ENCODE measurements at places on chromosomes 12 and 14.

GRCh38 chr12:50720501-50720900 lies 43.4 kb upstream of the ATF1 start:
- no peak for DNase-seq

GRCh38 chr12:125017801-125018200 lies 24.4 kb downstream of the BRI3BP start:
- DNase-seq: no peak

GRCh38 chr12:28460420-28461130 lies 270.3 kb downstream of the CCDC91 start:
- no peak for DNase-seq

DNA sequence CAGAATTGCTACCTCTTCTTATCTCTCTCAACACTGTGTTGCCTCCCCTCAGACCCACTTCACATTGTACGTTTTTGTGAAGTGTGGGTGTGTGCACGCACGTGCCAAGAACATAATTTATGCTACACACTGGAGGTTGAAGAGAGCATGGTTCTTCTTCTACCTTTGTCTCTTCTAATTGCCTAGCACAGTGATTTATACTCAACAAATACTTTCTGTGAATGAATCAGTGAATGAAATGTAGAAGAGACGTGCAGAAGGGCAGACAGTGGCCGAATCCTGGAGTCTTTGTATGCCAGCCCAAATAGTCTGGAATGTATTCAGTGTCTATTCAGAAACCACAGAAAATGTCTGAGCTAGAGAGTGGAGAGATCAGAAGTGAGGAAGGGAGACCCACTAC lies 4.6 kb upstream of the SAMD4A start:
- no peak for DNase-seq

DNA sequence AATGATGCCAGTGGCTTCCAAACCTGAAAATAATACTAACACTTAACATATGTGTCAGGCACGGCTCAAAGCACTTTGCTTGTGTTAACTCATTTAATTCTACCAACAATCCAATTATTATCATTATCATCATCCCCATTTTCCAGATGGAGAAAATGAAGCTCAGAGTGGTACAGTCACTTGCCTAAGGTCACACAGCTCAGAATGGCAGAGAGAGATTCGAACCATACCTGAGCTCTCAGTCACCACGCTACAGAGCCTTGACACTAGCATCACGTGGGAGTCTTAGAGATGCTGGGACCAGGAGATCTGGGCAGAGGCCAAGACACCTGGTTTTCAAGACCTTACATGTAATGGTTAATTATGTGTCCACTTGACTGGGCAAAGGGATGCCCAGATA lies 34.2 kb downstream of the DHX37 start:
- DNase-seq: no peak

DNA sequence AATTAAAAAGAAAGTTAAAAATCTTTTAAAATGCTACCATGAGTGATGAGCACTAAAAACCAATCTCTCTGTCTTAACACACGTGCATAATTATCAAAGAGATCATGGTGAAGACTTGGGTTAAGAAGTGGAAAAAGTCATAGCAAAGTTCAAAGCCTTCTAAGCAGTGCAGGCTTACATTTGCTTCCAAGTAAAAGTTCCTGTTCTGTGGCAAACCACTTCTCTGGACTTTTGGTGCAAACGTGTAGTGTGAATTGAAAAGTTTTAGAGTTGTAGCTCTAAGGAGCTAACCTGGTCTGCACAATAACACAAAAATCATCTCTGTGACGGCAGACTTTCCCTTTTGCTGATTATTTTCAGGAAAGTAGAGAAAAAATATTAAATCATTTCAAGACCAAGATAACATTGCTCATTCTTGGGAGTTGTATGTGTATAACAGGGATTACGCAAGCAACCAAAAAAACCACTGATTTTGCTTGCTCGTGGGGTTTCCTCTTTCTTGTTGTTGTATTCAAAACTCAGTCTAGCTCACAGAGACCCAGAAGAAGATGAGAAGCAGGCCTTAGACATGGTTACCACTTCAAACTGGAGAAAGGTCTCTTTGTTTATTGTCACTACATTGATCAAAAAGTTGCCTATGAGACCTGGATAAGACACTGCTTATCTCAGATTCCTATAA lies 2.3 kb upstream of the GLIPR1 start:
- DNase-seq: peak; percentile 48

- DNase-seq: no peak
These were observed 42.6 kb downstream of the ZFYVE21 start for GRCh38 chr14:103758059-103758776.

- no peak for DNase-seq
These were observed 158.8 kb downstream of the RPAP3 start for GRCh38 chr12:47547077-47547476.

DNA sequence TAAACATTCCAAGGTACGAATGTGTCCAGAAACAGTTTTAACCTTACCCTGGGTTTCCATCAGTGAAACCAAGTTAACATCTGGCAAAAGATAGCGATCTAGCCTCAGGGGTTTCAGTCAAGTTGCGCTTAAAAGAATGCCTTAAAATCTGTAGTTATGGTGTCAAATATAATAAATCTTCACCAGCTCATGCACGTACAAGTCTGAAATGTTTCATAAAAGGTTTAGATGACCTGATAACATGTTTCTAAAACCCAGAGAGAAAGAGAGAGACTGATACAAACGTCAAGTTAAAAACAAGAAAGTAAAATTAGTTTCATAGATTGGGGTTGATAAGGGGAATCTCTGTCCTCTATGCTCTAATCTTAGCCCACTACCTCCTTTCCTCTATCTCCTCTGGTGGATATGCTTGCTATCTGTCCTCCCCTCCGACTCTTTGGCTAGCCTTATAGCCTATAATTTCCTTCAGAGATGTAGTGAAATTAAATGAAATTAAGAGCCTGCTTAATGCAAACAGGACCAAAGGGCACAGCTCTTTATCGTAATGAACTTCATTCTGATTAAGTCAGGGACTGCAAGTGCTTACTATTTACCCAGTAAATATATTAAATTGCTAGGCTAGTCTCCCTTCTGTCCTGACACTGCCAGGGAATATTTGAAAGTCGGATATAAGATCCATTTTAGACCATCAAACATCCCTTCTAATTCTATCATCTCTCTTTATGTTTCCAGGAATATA lies 18.4 kb upstream of the FOS start:
- no peak for DNase-seq

DNA sequence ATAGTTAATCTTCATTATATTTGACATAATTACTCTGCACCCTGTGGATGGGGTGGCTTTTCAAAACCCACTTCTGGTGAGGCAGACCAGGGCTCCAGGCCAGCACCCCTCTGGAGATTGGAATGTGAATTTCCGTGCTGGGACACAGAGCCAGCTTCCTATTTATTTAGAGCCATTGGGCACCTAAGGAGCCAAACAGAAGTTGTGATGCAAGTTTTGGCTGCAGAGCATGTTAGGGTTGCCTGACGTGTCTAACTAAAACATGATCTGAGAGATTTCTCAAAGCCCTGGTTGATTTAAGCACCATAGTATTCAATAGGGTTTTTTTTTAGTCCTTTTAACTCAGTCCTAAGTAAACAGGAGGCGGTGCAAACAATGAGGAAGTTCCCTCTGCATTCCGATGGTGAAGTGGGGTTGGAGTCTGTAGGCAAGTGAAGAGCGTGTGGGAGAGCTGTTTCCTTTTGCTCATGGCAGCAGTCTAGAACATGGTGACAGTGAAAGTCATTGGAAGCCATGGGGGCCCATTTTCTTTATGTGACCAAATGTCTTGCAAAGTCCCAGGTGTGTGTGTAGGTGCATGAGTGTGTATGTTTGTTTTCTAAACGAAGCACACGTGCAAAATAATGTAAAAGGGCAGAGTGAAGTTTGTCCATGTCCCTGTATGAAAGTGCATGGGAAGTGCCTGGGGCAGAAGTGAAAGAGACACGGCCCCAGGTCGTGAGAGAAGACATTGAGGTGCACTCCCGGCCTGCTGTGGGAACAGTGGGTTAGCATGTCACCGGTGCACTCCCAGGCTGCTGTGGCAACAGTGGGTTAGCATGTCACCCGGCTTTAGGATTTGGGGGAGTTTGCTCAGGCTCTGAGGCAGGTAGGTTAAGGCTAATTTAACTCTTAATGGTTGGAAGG lies 117.7 kb downstream of the PRKCH start:
- peak; percentile 48 for DNase-seq

- no peak for DNase-seq
These were observed 36.8 kb downstream of the ZFP36L1 start for GRCh38 chr14:68756000-68756481.

GRCh38 chr12:693934-694533 lies 30.8 kb upstream of the NINJ2 start:
- DNase-seq: no peak

- no peak for DNase-seq
These were observed 71.5 kb downstream of the POLR3B start for GRCh38 chr12:106429043-106429552.

GRCh38 chr12:116539361-116539771 lies 19.8 kb upstream of the MAP1LC3B2 start:
- no peak for DNase-seq

- no peak for DNase-seq
These were observed 145.0 kb upstream of the SLC38A2 start for GRCh38 chr12:46517579-46517962.

- no peak for DNase-seq
These were observed 20.7 kb downstream of the ACACB start for GRCh38 chr12:109137055-109137454.

GRCh38 chr12:108753976-108754375 lies 22.7 kb upstream of the CORO1C start:
- DNase-seq: no peak

- no peak for DNase-seq
These were observed 11.5 kb downstream of the LIMA1 start for GRCh38 chr12:50271724-50272247.

DNA sequence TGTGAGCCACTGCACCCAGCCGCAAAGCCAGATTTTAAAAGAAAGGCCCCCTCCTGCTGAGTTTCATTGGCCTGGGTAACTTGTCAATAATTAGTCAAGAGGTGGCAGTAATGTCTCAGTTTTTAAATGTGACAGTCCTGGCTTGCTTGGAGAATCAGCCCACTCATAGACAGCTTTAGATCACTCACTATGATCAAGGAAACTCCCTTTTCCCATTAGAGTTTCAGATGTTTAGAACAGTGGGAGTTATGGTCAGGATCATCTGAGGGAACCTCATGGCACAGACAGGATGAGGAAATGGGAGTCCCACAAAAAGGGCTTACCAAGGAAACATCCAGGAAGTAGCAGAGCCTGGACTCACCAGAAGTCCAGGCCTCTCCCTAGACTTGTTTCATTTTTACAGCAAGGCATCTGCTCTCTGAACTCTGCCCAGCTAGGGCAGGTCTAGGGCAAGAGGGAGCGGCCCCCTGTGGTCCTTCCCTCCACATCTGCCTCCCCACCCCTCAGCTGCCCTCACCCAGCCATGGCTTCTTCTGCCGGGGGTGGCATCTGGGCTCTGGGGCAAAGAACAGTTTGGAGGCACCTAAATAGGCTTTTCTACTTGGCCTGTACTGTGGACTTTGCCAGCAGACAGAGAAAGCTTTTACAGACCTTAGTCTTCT lies 11.2 kb downstream of the BCL2L14 start:
- peak; percentile 17 for DNase-seq

- no peak for DNase-seq
These were observed 248.5 kb upstream of the LMO3 start for GRCh38 chr12:16854465-16854864.

GRCh38 chr12:52670506-52670905 lies 9.7 kb downstream of the KRT1 start:
- DNase-seq: no peak

DNA sequence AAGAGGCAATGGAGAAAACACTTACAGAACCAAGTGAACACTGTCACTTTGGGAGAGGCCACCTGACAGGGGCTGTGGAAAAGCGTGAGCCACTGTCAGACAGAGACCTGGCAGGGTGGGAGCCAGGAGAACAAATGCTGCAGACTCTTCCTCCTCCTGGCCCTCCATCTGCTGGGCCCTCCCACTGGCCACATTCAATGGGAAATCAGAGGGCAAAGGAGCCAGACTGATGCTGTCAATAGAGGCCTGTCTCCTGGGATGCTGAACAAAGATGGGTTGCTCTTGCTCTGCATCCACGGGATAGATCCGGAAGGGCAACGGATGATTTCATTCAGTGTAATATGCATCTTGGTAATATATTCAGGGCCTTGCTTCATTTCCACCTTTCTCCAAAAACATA lies 44.9 kb upstream of the BCAT1 start:
- no peak for DNase-seq

DNA sequence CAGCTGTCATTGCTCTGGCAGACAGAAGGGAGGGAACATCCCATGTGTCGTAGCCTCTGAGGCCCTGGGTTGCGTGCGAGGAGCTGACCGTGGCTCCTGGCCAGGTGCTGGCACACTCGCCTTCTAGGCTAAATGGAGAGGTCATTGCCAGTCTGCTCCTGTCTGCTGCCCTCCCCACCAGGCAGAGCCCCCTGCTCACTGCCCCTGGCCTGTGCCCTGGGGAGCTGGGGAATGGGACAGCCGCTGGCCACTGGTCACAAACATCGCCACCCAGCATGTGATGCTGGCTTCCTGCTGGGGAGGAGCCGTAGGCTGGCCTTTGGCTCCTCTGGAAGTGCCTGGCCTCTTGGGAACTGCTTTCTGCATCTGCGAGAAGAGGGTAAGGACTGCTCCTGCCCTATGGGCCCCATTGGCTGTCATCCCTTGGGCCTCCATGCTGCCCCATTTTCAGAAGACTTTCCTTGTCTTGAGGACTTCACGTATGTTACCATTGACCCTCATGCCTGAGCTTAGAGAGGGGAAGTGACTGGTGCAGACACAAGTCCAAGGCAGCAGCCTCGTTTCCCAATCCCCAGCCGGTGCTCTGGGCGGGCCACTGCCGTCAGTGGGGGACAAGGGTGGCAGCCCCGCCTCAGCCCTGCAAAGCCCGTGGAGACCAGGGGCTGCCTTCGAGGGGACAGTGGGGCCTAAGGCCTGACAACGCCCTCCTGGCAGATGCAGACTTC lies 2.0 kb upstream of the TNFAIP2 start:
- peak; percentile 24 for DNase-seq

DNA sequence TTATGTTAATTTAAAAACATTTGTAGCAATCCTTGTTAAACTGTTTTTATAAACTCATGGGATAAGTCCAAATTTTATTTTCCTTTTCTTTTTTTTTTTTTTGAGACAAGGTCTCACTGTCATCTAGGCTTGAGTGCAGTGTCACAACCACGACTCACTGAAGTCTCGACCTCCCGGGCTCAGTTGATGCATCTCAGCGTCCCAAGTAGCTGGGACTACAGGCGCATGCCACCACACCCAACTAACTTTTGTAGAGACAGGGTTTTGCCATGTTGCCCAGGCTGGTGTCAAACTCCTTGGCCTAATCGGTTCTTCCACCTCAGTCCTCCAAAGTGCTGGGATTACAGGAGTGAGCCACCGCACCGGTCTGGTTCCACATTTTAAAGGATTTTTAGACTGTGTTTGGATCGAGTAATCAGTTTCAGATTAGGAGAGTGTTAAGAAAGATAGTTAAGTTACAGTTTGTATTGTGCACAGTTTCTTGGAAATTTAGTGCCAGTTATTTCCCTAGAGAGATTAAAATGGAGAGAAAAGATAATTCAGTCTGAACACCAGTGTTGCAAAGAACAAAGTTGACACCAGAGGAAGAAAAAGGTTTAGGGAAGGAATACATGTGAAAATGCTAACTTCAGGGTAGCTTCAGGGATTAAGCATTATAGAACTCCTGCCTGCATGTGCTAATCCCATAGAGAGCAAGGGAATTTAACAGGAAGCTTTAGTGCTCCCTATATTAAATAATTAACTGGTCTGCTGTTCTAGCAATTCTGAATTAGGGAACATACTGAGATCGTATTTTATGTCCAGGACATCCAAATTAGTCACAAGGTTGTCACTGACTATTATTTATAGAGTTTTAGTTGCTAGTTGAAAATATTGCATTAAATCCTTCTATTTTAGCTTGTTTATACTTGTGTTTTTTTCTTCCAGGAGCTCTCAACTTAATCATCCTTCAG lies 10.1 kb downstream of the RAP1B start:
- DNase-seq: no peak

GRCh38 chr14:51219473-51220448 lies 20.3 kb upstream of the TMX1 start:
- no peak for DNase-seq
